ENCODE measurements at places on chromosomes 7 and 10. TPM values are rescaled to one million over a fixed set of nuclear protein-coding genes. Genes with fewer than 3 reads are reported as not detected.

C10orf105 gene
- 0.11 TPM for polyA plus RNA-seq

AKR1C8 gene
- polyA plus RNA-seq: 0.54 TPM

TLL2 gene
- polyA plus RNA-seq: 0.11 TPM

CLEC2L gene
- polyA plus RNA-seq: 17.8 TPM

LRRC17 gene
- polyA plus RNA-seq: 6.7 TPM

GIMAP2 gene
- polyA plus RNA-seq: not detected

CFAP70 gene
- polyA plus RNA-seq: 5.8 TPM

CCL26 gene
- not detected for polyA plus RNA-seq

KLF14 gene
- 0.48 TPM for polyA plus RNA-seq

EIF5AL1 gene
- 0.08 TPM for polyA plus RNA-seq

MKI67 gene
- polyA plus RNA-seq: 0.16 TPM

ADCK2 gene
- polyA plus RNA-seq: 18.3 TPM

OR6V1 gene
- polyA plus RNA-seq: not detected

ASB13 gene
- polyA plus RNA-seq: 4.7 TPM

DOCK4 gene
- polyA plus RNA-seq: 28.1 TPM

C7orf33 gene
- not detected for polyA plus RNA-seq

MRC1 gene
- polyA plus RNA-seq: 0.12 TPM

FGFBP3 gene
- 35.9 TPM for polyA plus RNA-seq

NUTM2B gene
- 3.5 TPM for polyA plus RNA-seq

CTAGE15 gene
- not detected for polyA plus RNA-seq

SLC12A9 gene
- polyA plus RNA-seq: 29.0 TPM

All from neural cell (in vitro differentiated cells).